ENCODE measurements at places on chromosomes 12 and 14.

GRCh38 chr12:43832463-43833168 is 3.3 kb upstream of the TMEM117 start:
- peak; percentile 73 for DNase-seq

DNA sequence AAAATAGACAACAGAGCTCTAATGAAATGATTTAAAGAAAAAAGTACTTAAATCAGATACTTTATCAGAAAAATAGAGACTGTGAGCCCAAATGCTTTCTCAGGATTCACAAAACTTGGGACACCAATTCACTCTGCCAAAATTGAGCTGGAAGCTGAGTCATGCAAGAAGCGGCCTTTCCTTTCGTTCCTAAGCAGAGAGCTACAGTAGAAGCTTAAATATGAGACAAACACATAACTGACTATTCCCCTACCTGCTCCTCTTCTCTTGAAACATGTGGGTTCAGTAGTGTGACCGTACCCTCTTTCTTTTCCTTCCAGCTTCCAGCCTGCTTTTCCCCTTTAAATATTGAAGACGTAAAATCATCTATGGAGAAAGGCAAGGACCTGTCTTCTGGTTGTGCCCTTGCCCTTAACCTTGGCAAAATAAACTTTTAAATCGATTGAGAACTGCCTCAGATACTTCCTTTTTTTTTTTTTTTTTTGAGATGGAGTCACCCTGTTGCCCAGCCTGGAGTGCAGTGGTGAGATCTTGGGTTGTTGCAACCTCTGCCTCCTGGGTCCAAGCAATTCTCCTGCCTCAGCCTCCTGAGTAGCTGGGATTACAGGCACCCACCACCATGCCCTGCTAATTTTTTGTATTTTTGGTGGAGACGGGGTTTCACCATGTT is 4.4 kb upstream of the SDS start:
- DNase-seq: no peak

DNA sequence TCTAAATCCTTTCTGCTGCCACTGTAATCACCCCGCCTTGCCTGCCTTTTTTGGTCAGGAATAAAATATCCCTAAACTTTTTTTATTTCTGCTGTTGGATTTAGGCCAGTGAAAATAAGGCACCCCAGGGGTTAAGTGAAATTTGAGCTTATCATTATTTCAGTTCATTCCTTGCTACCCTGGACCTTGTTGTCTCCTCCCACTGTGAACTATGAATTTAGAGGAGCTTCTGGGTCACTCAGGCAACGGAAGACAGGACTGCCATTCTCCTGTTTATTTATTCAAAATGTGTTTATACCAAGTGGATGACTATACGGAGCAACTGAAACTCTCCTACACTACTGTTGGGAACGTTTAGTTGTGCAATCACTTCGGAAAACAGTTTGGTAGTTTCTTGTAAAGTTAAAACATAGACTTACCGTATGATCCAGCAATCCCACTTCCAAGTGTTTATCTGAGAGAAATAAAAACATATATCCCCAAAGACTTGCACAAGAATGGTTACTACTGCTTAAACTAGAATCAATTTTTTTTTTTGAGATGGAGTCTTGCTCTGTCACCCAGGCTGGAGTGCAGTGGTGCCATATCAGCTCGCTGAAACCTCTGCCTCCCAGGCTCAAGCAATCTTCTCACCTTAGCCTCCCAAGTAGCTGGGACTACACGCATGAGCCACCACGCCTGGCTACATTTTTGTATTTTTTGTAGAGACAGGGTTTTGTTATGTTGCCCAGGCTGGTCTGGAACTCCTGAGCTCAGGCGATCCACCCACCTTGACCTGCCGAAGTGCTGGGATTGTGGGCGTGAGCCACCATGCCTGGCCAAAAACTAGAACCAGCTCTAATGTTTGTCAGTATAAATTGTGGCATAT is 2.3 kb upstream of the TRAFD1 start:
- no peak for DNase-seq

DNA sequence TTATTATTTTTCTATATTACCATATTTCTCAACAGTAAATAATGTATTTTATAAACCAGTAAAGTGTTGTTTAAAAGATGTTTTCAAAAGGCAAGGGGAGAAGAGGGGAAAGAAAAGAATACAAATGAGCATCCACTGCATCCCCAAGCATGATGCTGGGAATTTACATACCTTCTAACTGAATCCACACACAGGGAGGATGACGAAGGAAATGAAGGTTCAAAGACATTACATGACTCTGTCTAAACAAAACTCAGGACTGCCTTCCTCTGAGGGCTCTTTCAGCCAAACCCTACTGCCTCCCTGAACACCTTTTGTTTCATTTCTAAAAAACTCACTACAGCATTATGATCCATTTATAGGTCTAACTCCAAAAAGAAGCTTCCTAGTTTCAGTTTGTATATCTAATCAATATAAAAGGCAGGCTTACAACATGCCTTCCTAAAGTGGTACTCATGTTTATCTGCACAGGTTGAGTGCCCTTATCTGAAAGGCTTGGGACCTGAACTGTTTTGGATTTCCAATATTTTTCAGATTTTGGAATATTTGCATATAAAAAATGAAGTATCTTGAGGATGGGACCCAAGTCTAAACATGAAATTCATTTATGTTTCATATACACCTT is 30.3 kb downstream of the DICER1 start:
- DNase-seq: no peak
